Stimulated activated CD8-positive, alpha-beta memory T cell treated with anti-CD3 and anti-CD28 coated beads, Interleukin-15, amount 100 ng/mL, for 24 hours (primary cell): ENCODE measurements at places on chromosomes 12 and 14.

GRCh38 chr12:119578112-119578511, 15.5 kb upstream of the TMEM233 start:
- no peak for DNase-seq

DNA sequence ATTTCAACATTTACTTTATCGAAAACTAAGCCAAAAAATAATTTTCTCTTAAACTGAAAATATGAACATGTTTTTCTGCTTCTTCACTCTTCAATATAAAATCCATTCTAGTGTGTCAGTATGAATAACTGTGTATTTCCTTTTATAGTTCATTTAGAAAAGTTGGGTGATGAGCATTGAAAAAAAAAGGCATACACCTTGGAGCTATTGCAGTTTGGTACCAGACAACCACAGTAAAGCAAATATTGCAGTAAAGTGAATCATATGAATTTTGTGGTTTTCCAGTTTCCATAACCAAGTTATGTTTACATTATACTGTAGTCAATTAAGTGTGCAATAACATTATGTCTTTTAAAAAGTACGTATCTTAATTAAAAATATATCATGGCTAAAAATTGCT, 195.0 kb upstream of the FOXG1 start:
- DNase-seq: no peak

DNA sequence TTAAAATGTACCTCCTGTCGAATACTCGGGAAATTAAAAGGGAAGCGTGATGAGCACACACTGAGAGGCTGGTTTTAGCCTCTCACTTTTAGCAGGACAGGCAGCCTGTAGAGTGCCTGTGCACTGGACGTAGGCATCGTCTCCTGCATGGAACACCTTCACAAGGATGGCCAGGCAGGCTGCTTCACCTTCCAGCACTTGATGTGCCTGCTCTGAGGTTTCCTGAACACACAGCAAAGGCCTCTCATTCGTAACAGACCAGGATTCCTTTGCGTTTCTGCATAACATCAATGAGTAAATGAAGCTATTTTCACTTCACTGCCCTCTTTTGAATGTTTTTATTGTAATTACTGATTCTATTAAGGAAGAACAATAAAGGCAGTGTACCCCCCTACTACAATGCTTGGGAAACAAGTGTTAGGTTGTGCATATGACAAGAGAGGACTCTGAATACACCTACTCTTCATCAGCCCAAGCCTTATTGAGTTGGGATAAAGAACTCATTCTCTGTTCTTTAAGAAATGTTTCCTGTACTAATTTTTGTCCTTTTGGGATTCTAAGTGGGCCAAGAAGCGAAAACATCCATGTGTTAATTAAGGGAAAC, 1077.6 kb upstream of the FOXG1 start:
- DNase-seq: no peak

DNA sequence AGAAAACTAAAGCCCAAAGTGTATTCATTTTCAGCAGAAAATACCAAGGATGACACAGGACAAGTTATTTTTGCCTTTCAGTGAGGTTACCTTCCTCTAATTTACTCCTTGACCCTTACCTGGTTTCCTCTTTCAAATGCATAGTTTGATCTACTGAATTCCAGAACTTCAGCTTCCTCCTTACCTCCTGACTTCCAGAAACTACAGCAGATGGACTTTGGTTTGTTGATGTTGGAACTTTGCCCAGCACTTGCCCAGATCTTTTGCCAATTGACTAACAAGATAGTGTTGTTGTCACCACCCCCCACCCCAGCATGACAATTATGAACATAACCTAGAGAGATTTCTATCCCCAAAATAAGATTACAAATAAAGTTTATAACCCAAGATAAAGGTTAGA, 63.2 kb downstream of the NAV3 start:
- no peak for DNase-seq

GRCh38 chr14:31253746-31254471, 46.3 kb upstream of the HECTD1 start:
- no peak for DNase-seq

DNA sequence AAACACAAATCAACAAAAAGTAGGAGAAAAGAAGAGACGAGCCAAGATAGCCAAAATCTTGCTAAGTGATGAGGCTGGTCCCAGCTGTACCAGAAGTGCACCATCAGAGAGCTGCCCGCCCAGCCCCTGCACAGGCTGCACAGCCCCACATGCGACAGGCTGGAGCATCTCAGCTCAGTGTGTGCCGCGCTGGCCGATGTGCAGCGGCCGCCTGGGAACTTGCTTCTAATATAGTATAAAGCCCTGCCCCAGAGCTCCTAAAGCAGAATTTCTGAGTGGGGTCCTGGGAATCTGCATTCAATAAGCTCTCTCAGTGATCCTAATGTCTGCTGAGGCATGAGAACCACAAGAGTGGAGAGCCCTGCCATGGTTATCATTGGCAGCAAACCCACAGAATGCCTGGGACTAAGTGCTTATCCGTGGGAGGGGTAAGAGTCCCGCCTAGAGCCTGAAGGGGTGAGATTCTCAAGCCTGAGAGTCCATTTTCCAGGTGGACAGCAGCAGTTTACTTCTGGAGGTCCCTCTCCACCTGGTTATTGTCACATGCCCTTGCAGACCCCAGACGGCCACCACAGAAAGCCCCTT, 171.6 kb downstream of the DPF3 start:
- no peak for DNase-seq

- no peak for DNase-seq
Measured at GRCh38 chr12:13141686-13142085, 38.2 kb upstream of the GSG1 start.

- DNase-seq: no peak
Measured at GRCh38 chr14:105479431-105480158, 5.0 kb downstream of the CRIP2 start.

DNA sequence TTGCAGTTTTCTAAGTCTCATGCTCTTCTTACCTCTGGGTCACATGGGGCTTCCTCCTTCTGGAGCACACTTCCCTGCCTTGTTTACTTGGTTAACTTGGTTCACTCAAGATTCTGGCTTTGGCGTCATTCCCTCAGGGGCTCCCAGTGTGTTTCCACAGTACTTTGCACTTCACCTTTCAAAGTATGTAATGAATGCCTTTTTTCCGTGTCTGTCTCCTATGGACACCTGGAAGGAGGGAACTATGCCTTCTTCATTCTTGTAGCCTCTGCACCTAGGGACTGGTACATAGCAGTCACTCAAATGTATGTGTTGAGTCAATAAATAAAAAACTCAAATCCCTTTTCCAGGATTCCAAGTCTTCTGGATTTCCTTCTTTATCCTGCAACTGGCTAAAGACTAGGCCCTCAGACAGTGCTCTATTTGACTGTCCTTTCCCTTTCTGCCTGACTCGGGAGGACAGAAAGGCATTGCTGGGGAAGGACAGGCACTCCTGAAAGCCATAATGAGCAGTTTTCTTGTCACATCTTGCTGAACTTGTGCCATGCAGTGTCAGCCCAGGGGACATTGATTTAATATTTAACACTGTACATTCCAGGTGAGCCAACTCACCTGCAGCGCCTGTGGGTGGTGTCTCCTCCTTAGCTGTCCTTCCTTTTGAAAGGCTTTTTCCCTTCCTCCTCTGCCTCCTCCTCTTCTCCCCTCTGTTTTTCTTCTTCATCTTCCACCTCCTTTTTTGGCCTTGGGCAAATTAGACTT, 12.8 kb downstream of the MYRFL start:
- DNase-seq: no peak
